ENCODE measurements at places on chromosomes 13 and 19.

DNA sequence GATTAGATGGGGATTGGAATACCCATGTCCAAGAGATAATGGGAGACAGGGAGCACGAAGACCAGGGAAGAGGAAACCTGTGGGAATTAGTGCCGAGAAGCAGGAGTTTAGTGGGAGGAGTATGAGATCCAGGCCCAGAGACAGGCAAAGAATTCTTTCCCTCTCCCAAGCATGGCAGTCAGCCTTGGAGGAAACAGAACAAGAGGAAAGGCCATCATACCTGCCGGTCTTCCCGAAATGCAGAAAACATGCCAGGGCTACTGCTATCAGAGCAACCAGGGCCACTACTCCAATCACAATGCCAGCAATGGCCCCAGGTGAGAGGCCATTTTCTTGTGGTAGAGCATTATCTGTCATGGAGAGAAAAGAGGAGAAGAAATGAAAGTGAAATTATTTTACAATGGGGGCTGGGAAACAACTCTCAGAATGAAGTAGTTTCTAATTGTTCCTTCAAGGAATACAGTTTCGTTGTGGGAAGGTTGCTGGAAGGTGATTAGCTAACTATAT is 16.1 kb downstream of the CEACAM1 start:
- no peak for DNase-seq

GRCh38 chr13:113432506-113433270 is 20.6 kb downstream of the ADPRHL1 start:
- no peak for DNase-seq

DNA sequence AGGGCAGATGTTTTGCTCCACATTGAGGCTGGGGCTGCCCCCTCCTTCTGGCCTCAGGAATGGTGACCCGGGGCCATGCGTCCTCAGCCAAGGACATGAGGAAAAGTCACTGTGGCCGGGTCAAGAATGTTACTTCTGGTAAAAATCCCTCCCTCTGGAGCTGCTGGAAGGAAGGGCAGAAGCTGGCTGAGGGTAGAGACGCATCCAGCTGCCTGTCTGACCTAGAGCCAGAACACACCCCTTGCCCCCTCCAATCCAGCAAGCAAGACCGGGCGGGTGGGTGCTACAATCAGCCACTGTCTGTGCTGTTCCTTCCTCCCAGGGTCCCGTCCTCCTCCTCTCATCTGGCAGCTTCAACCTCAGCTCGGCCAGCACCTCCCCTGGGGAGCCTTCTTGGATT is 59.0 kb downstream of the PTPRS start:
- no peak for DNase-seq

DNA sequence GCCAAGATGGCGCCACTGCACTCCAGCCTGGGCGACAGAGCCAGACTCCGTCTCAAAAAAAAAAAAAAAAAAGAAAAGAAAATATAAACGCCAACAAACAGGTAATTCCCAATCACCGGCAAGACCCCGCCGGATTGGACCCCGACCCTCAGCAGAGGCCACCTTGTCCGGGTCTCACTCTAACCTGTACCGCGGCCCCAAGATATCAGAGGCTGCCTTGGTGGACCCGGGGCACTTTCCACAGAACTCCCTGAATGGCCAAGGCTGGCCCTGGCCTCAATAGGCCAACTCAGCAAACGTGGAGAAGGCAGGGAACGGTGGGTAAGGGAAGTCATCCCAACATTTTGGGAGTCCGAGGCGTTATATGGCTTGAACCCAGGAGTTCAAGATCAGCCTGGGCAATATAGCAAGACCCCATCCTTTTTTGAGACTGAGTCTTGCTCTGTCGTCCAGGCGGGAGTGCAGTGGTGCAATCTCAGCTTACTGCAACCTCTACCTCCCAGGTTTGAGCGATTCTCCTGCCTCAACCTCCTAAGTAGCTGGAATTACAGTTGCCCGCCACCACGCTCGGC is 27.8 kb downstream of the MAN2B1 start:
- DNase-seq, result no peak

DNA sequence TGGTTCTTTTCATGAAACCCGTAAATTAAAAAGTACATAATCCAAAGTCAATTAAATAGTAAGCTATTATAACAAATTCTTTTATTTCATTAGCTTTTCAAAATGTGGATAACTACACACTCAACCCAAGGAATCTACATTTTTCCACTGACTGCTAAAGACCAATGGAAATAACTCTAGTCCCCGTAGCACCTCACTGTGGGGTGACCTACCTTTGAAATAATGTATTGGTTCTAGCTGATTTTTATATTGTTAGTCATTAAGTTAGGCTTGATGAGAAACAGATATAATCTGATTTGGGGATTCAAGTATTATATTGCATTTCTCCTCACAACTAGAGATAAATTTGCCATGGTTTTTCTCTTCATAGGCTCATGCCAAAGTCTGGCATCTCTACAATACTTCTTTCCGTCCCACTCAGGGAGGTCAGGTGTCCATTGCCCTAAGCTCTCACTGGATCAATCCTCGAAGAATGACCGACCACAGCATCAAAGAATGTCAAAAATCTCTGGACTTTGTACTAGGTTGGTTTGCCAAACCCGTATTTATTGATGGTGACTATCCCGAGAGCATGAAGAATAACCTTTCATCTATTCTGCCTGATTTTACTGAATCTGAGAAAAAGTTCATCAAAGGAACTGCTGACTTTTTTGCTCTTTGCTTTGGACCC is 37.3 kb downstream of the KL start:
- DNase-seq, result no peak

Measured in activated CD4-positive, alpha-beta T cell treated with anti-CD3 and anti-CD28 coated beads, Interleukin-2, Interleukin-4, amounts not matched to agents 100 ng/mL and 50 ng/mL, durations not matched to agents 16 hours and 8 hours (primary cell).